Fibroblast of skin of right quadriceps (primary cell): ENCODE measurements at places on chromosomes 12 and 14.
A peak's percentile ranks its signal among the peaks of the same experiment; 100 is the strongest.

DNA sequence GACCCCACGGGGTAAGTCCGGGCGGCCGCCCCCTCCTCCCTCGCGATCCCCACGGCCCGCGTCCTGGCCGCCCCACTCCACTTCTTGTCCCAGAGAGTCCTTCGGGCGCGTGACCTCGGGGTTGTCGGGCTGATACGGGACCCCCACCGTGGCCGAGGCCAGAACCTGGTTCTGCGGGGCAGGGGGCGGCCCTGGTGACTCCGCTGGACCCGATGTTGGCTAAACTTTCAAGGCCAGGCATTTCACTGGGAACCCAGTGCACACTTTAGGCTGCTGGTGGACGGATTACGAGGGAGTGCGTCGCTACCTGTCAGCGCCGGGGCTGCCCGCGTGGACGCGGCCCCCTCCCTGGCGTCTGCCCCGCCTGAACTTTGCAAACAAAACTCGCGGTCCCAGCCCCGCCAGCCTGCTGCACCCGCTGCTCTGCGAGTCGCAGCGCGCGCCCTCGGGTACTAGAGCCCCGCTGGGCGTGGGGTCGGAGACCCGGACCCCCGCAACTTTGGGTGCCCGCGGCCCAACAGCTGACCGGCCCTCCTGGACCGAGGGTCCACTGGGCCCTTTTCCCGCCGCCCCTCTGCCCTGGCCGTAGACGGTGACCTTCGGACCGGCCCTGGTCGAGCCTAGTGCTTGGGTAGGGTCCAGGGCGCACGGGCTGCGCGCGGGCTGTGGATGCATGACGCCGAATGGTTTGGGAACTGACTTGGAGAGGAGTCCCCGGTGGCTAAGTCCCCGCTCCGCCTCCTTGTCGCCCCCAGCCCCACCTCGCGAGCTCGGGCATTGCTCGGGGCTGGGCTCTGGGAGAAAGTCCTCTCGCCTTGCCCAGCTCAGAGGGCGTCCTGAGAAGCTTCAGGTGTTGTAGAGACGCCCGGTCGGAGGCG is 624 bp downstream of the RIN3 start:
- no peak for DNase-seq

- no peak for DNase-seq
Observed at GRCh38 chr14:73775339-73776193, 61.4 kb upstream of the PNMA1 start.

DNA sequence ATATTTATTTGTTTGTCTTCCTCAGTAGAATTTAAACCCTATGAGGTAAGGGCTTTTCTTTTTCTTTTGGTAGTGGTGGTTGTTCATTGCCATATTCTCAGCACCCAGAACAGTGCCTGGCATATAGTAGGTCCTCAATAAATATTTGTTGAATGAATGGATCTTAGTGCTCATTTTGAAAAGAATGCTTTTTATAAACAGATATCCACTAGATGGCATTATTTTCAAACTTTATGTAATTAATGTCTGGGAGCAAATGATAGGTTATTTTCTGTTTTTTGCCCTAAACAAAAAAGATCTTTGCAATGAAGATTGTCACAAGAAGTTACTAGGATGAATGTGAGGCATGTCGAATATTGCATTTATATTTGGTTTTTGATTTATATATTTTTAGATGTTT is 64.1 kb downstream of the RAD51B start:
- peak; percentile 27 for DNase-seq

DNA sequence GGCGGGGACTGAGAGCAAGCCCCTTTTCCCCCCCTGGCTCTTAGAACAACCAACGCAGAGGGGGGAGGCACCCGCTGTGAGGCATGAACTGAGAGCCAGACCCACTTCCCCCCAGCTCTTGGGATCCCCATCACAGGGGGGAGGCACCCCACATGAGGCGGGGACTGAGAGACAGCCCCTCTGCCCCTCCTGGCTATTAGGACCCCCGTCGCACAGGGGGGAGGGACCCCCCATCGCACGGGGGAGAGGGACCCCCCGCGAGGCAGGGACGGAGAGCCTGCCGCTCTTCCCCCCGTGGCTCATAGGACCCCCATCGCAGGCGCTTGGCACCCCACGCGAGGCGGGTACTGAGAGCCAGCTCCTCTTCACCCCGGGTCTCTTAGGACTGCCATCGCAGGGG is 195.8 kb upstream of the PZP start:
- no peak for DNase-seq

DNA sequence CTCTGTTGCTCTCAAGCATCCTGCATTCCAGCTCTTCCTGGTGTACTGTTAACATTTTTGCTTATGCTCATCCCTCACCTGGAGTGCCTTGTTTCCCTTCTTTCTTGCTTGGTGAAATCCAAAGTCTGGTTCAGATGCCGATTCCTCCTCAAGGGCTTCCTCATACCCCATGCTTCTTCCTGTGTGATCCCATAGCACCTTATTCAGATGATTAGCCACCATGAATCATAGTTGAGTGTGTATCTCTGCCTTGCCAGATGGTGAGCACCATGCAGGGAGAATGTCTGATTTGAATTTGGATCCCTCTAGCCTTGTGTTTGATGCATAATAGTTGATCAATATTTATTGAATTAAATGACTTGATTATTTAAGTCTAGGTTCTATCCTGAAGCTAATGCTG is 39.4 kb upstream of the ANO4 start:
- DNase-seq = no peak

DNA sequence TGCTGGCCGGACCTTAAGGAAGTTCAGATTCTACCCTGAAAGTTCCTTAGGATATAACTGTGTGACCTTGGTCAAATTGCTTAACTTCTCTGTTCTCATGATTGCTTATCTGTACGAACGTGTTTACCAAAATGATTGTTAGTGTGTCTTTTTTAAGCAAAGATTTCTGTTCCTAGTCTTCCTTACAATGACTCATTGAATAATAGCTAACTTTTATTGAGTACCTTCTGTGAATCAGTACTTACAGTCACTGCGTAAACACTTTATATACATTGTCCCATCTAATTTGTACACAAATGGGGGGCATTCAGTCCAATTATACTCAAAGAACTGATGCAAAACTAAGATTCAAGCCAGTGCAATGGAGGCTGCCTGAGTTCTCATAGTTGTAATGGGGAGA is 4.2 kb upstream of the TMEM30B start:
- no peak for DNase-seq

- no peak for DNase-seq
Observed at GRCh38 chr12:23472329-23472971, 477.0 kb downstream of the SOX5 start.

- no peak for DNase-seq
Observed at GRCh38 chr14:35202195-35202594, 79.8 kb downstream of the PRORP start.

- DNase-seq = no peak
Observed at GRCh38 chr14:51725061-51725460, 73.4 kb downstream of the FRMD6 start.

- DNase-seq = no peak
Observed at GRCh38 chr12:558580-558979, 98.8 kb downstream of the B4GALNT3 start.

- DNase-seq = no peak
Observed at GRCh38 chr14:102370305-102370809, 7.6 kb downstream of the TECPR2 start.

GRCh38 chr12:25388183-25388582 is 137.5 kb upstream of the KRAS start:
- peak; percentile 24 for DNase-seq
